ENCODE measurements at places on chromosomes 2 and 18.

GRCh38 chr2:21687589-21687988 lies 563.8 kb downstream of the TDRD15 start:
- H3K4me3 ChIP-seq: no peak overlapping the region
- no peaks in the 10 kb centered on the region for H3K4me1 ChIP-seq
- DNase-seq: no peak

DNA sequence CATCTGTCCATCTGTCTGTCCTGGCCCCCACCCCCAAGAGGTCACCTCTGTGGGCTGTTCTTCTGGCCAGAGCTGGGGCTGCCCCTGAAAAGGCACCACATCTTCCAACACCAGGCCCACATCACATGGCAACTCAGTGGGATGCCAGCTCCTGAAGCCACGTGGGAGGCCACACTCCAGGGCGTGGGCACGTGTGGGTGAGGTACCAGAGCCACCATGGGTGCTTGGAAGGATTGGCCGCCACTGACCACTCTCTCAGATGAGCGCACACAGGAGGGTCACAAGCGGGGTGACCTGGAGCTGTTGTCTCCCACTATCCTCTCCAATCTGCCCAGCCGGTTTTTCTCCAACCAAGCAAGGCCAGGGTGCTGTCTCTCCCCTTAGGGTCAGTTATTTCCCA lies 197.9 kb downstream of the TFCP2L1 start:
- H3K27me3 ChIP-seq: peaks cover 13% of the 10 kb centered on the region
- H3K27ac ChIP-seq: no peak overlapping the region
- no peaks in the 10 kb centered on the region for H3K4me1 ChIP-seq
- DNase-seq: no peak
- H3K4me3 ChIP-seq: no peak overlapping the region
- H3K36me3 ChIP-seq: no peaks in the 10 kb centered on the region

DNA sequence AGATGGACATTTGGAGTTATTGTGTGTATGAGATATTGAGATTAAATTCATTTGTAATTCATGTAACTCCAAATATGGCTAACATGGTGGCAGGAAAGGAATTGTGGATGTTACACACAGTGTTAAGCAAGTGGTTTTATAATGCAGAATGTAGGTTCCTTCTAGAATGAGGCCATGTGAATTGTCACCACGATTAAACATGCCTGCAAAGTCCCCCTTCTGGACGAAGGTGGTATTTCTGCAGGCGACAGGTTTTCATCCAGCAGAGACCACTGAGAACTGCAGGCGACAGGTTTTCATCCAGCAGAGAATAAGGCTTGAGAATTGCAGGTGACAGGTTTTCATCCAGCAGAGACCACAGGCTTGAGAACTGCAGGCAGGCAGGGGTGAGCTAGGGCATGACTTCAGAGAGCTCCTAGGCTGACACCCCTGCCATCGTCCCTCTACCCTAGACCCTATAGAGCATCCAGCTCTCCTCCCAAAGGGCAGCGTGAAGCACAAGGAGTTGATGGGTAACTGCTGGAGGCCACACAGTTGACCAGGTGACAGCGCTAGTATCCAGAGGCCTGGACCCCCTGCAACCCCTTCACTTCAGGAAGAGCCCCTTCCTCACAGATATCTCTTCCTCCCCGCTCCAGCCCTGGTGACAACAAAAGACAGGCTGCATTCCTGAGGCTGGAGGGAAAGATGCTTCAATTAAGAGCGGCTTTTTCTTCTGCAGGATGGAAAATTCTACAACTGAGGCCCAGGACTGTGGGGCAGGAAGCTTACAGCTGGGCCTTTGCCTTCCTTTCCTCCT lies 175.8 kb downstream of the LOXHD1 start:
- H3K4me3 ChIP-seq: no peak overlapping the region
- peak; percentile 39 for DNase-seq
- no peak overlapping the region for H3K27ac ChIP-seq
- no peaks in the 10 kb centered on the region for H3K4me1 ChIP-seq
- H3K27me3 ChIP-seq: no peaks in the 10 kb centered on the region

GRCh38 chr2:140717481-140717880 lies 1413.3 kb downstream of the LRP1B start:
- H3K4me1 ChIP-seq: no peaks in the 10 kb centered on the region
- no peaks in the 10 kb centered on the region for H3K36me3 ChIP-seq
- H3K4me3 ChIP-seq: no peak overlapping the region
- H3K27me3 ChIP-seq: no peaks in the 10 kb centered on the region

GRCh38 chr18:8052237-8052701 lies 485.2 kb downstream of the PTPRM start:
- DNase-seq: peak; percentile 2
- no peaks in the 10 kb centered on the region for H3K4me1 ChIP-seq
- no peak overlapping the region for H3K27ac ChIP-seq
- no peak overlapping the region for H3K4me3 ChIP-seq

DNA sequence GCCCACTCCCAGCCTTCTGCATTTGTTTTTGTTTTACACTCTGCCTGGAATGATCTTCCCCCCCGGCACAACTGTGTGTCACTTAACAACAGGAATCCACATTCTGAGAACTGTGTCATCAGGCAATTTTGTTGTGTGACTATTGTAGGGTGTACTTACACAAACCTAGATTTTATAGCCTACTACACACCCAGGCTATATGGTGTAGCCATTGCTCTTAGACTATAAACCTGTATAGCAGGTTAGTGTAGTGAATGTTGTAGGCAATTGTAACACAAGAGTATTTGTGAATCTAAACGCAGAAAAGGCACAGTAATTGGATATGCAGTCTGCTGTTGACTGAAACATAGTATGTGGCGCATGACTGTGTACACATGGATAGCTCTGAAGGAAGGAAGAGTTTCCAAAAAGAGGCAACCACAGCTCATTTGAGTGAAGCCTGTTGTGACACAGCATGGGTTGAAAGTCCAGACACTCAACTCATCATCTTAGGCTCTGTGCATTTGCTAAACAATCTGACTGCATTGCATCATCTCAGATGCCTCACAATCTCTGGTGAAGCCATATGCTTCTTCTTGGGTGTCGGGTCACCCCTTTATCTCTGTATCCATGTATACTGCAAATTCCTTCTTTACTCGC lies 506.6 kb upstream of the SPHKAP start:
- H3K4me1 ChIP-seq: peaks cover 3% of the 10 kb centered on the region
- no peak overlapping the region for H3K27ac ChIP-seq
- DNase-seq: no peak
- no peaks in the 10 kb centered on the region for H3K27me3 ChIP-seq
- H3K36me3 ChIP-seq: no peaks in the 10 kb centered on the region

- H3K4me3 ChIP-seq: no peak overlapping the region
- no peak overlapping the region for H3K27ac ChIP-seq
- no peaks in the 10 kb centered on the region for H3K27me3 ChIP-seq
- no peaks in the 10 kb centered on the region for H3K36me3 ChIP-seq
- no peaks in the 10 kb centered on the region for H3K4me1 ChIP-seq
- no peak for DNase-seq
These were observed 115.1 kb downstream of the KCNJ3 start for GRCh38 chr2:154813636-154814035.

DNA sequence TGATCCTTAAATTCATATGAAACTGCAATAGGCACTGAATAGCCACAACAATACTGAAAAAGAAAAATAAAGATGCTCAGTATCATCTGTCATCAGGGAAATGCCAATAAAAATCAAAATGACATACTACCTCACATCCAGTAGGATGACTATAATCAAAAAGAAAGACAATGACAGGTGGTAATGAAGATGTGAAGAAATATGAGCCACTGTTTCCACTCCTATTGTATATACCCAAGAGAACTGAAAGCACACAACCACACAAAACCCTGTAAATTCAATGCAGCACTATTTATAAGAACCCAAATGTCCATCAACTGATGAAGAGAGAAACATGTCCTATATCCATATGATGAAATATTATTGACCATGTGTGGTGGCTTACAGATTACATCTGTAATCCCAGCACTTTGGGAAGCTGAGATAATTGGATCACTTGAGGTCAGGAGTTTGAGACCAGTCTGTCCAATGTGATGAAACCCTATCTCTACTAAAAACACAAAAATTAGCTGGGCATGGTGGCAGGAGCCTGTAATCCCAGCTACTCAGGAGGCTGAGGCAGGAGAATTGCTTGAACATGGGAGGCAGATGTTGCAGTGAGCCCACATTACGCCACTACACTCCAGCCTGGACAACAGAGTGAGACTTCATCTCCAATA lies 39.9 kb downstream of the MAP3K2 start:
- DNase-seq: no peak
- no peaks in the 10 kb centered on the region for H3K4me1 ChIP-seq
- no peak overlapping the region for H3K27ac ChIP-seq
- no peaks in the 10 kb centered on the region for H3K27me3 ChIP-seq

DNA sequence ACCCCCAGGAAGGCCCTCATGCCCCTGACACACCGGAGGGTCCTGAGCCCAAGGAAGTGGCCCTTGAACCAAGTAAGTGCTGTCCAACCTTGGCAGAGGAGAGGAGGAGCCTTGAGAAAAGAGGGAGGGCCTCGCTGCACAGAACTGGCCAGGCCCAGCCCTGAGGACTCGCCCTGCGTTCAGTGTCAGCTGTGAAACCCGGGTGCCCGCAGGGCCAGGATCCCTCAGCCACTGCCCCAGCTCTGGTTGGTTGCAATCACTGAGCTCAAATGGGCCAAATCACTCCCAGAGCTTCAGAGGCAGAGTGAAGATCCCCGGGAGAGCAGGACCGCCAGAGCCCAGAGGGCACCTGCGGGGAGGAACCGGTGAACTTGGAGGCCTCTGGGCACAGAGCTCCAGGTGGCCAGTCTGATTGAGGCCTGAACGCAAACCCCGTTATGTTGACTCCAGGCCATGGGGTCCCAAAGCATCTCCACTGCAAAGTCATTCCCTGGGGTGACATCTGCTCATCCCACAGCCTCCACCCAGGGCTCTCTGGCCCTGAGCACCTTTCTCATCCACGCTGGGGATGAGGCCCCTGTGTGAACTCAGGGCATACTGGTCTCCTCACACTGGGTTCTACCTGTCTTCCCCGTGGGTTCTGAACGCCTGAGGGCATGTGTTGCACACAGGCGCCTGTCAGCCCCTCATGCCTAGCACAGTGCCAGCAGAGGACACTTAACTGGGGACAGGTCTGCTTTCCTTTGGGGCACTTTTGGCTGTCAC lies 11.9 kb downstream of the GBX2 start:
- H3K4me3 ChIP-seq: no peak overlapping the region
- no peak overlapping the region for H3K27ac ChIP-seq
- peaks cover 12% of the 10 kb centered on the region for H3K27me3 ChIP-seq

DNA sequence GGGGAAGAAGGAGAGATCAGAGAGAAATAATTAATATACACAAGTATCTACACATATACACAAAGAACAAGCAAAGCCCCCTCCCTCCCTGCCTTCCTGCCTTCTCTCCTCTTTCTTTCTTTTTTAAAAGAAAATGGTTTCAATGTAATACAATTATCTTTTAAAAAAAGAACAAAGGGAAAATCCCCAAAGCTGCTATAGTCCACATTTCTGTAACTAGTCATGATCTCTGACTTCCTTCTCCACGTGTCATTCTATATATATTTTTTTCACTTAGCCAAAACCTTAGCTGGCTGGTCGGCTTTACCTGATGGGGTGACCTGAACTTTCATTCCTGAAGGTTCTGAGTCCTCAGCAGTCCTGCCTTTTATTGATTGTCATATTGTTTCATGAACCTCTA lies 44.3 kb downstream of the MAP3K20 start:
- H3K36me3 ChIP-seq: no peaks in the 10 kb centered on the region
- no peak overlapping the region for H3K27ac ChIP-seq
- DNase-seq: no peak
- no peaks in the 10 kb centered on the region for H3K27me3 ChIP-seq

DNA sequence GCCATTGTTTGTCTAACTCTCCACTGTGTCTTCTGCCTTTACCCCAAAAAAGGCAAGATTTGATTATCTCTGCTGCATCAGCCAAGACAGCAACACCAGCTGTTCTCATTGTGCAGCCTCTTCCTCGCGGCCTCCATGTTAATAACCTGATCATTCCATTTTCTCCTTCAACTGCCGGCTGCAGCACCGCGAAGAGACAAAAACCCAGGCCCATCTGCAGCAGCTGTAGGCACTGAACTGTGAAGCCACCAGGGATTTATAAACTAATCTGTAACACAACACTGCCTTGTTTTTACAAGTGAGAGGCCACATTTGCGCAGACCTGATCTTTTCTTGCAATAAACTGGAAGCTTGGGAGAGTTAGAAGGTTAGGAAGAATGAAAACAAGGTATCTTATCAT lies 147.8 kb downstream of the SATB2 start:
- H3K4me1 ChIP-seq: no peaks in the 10 kb centered on the region
- no peak overlapping the region for H3K4me3 ChIP-seq
- H3K27me3 ChIP-seq: no peaks in the 10 kb centered on the region
- no peak for DNase-seq

GRCh38 chr18:33467531-33467930 lies 27.0 kb upstream of the CCDC178 start:
- H3K36me3 ChIP-seq: no peaks in the 10 kb centered on the region
- no peaks in the 10 kb centered on the region for H3K4me1 ChIP-seq
- peak; percentile 65 for DNase-seq

- no peak overlapping the region for H3K27ac ChIP-seq
- H3K4me3 ChIP-seq: no peak overlapping the region
- no peaks in the 10 kb centered on the region for H3K27me3 ChIP-seq
- H3K36me3 ChIP-seq: no peaks in the 10 kb centered on the region
- DNase-seq: no peak
- H3K4me1 ChIP-seq: peaks cover 6% of the 10 kb centered on the region
These were observed 46.9 kb upstream of the MYO1B start for GRCh38 chr2:191198271-191198670.

- no peak overlapping the region for H3K27ac ChIP-seq
- H3K4me1 ChIP-seq: no peaks in the 10 kb centered on the region
- no peak overlapping the region for H3K4me3 ChIP-seq
- no peaks in the 10 kb centered on the region for H3K27me3 ChIP-seq
- no peaks in the 10 kb centered on the region for H3K36me3 ChIP-seq
These were observed 96.6 kb upstream of the CABLES1 start for GRCh38 chr18:23038712-23039111.

- DNase-seq: peak; percentile 24
- H3K4me1 ChIP-seq: peaks cover 2% of the 10 kb centered on the region
- H3K36me3 ChIP-seq: peaks cover 4% of the 10 kb centered on the region
- H3K27ac ChIP-seq: no peak overlapping the region
- H3K27me3 ChIP-seq: no peaks in the 10 kb centered on the region
- no peak overlapping the region for H3K4me3 ChIP-seq
These were observed 63.5 kb downstream of the EVA1A start for GRCh38 chr2:75497256-75497655.

DNA sequence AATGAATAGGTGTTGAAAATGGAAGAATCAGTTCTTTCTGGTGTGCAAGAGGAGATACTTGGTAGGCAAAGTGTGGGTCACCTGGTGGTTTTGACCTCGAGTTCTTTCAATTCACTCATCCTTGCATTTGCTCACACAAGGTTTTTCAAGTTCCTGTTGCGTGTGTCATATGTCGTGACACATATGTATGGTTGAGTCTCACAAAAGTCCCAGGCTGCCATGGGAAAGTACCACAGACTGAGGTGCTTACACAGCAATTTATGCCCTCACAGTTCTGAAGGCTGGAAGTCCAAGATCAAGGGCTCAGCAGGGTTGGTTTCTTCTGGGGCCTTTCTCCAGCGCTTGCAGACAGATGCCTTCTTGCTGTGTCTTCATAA lies 64.4 kb downstream of the NCK2 start:
- H3K27ac ChIP-seq: no peak overlapping the region
- no peaks in the 10 kb centered on the region for H3K27me3 ChIP-seq
- H3K4me1 ChIP-seq: peaks cover 10% of the 10 kb centered on the region
- no peak overlapping the region for H3K4me3 ChIP-seq

- H3K4me1 ChIP-seq: no peaks in the 10 kb centered on the region
- no peak overlapping the region for H3K27ac ChIP-seq
- H3K27me3 ChIP-seq: no peaks in the 10 kb centered on the region
- no peaks in the 10 kb centered on the region for H3K36me3 ChIP-seq
These were observed 323.2 kb downstream of the CYP26B1 start for GRCh38 chr2:71824436-71824835.

Measured in fibroblast of lung (primary cell).